GM19239 (cell line): ENCODE measurements at places on chromosomes 7 and 10.

DNA sequence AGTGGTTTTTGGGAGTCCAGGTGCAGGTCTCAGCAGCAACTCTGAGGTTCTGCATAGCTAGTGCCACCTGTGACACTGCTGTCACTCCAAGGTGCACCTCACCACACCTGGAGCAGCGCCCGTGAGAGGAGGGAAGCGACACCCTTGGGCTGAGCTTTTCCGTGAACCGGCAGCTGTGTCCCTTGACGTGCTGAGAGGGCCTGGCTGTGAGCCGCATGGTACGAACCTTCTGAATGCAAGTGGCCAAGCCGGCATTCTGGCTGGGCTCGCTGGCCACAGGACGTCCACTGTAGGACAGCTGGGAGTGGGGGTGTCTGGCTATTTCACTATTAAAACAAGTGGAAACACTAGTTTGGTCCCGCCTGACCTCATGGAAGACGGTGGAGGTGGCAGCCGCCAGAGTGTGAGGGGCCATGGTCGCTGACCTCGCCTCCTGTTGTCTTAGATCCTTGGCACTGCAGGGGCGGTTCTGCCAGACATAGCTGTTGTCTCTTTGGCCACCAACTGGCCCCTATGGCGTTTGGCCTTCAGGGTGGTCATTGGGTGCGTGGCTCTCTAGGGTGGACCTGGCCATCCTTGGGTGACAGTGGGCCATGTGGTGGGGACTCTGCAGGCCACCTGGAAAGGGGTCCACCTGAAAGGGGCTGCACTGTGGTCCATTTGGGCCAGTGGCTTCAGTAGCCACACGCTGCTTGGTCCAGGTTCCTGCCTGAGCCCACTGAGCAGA lies 12.9 kb downstream of the INPP5A start:
- DNase-seq, result no peak

DNA sequence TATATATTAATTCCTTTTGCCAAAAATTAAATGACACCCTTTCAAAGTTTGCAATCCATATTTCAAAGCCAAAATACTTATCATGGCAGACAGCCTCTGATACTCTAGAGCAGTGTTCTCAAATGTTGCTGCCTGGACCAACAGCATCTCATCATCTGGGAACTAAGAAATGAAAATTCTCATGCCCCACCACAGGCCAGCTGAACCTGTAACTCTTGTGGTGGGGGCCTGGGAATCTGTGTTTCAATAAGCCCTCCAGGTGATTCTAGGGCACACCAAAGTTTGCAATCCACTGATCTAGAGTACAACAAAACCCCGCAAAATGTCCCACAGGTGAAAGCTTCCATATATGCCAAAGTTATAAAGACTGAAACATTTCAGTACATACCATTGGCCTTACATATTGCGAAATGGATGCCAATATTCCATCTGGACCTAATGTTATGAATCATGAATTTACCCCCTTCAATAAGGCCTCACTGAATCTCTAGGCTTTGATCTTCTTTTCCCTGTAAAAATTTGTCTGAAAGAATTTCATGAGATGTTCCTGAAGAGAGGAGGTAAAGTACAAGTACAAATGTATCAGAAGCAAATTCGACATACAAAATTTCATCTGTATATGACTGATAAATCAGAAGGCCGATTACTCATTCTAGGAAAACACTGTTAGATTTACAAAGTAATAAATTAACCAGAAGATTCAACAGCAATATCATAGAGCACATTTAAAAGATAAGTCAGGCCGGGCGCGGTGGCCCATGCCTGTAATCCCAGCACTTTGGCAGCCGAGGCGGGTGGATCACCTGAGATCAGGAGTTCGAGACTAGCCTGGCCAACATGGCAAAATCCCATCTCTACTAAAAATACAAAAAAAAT lies 25.3 kb upstream of the EPC1 start:
- no peak for DNase-seq

GRCh38 chr7:25168145-25168544 lies 43.1 kb upstream of the CYCS start:
- DNase-seq, result no peak

GRCh38 chr7:7820939-7821338 lies 102.5 kb upstream of the RPA3 start:
- no peak for DNase-seq

DNA sequence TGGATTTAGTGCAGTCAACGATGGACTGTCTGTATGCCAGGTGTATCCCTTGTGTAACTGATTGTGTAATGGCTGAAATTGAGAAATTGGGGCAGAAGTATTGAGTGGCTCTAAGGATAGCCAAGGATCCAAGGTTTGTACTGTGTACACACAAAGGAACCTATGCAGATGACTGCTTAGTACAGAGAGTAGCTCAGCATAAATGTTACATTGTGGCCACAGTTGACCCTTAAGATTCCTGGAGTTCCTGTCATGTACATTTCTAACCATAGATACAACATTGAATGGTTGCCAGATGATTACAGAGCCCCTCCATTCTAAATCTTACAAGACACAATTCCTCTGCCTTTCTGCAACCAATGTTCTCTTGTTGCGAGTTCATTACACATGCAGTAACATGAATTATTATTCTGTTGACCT lies 25.3 kb downstream of the CCDC126 start:
- no peak for DNase-seq

DNA sequence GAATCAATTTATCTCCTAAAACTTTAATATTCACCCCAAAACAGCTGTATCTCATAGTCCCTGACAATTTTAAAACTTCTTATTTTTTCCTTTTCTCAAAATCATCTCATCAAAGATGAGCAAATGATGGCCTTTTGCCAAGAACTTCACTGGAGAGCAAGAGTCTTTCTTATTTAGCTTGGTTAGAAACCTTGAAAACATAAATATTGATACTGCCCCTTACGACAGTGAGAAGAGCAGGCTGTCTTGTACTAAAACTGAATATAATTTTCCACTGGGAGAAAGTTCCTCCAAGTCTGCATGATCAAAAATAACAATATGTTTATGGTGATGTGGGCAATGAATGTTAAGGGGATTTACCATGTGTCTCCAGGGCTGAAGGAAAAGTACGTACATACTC lies 109.0 kb downstream of the COL28A1 start:
- DNase-seq, result no peak

DNA sequence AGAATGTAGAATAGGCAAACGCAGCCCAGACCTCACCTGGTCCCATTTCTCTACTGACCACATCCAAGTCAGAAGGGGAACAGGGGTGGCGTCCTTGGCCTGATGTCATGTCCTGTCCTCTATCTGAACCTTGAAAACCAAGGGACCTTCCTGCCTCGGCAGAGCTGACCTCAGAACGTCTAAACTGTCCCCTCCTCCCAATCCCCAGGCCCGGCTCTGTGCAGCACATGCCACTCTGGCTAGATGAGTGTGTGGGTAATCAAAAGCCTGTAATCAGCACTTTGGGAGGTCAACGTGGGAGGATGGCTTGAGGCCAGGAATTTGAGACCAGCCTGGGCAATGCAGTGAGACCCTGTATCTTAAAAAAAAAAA lies 46.5 kb upstream of the ZNF479 start:
- no peak for DNase-seq

DNA sequence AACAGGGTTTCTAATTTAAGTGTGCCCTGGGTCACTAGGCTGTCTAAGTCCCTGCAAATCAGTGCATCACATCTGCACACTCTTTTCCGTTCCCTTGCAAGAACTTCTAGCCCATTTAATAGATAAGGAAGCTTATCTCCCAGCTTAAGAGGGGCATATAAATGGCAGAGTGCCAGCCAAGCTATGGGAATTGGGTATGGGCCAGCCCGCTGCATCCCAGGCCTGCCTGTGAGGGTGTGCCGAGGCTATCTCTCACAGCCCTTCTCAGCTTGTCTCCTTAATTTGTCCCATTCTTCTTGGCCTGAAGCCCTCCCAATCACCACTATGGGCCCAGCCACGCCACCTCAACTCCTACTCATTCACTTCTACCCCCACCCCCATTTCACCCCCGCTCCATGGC lies 14.7 kb downstream of the AQP1 start:
- no peak for DNase-seq

DNA sequence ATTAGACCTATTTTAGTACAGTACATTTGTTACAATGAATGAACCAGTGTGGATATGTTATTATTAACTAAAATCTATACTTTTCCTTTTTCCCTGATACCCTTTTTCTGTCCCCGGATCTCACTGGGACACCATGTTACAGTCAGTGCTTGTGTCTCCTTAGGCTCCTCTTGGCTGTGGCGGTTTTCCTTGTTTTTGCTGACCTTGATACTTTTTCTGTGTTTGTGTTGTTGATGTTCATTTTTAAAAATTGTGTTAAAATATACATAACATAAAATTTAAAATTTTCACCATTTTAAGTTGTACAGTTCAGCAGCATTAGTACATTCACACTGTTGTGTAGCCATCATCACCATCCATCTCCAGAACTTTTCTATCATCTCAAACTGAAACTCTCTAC lies 54.2 kb upstream of the OSBPL3 start:
- DNase-seq, result no peak

- DNase-seq, result no peak
These were observed at the start of gene TBX20 for GRCh38 chr7:35253710-35254495. Gene TBX20, minus strand, starts transcription at chr7:35254100. Its CDS starts 480 bp downstream, at chr7:35253620.

GRCh38 chr7:92025260-92025659 lies 84.6 kb downstream of the AKAP9 start:
- no peak for DNase-seq

DNA sequence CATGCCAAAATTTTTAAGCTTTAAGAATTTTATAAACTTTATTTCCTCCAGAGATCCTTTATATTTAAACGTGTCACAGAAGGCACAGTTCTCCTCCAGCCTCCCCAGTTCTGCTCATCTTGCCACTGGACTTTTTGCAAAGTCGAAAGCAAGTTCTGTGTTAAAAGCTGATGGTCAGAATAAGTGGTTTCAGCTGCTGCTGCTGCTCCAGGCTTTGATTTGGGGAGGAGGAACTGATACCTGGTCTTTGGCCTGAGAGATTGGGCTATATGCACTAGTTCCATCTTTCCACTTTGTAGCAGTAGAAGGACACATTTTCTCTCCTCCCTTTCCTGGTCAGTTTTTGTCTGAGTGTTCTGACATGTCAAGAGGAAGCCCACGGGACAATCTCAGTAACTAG lies 435.9 kb upstream of the PHF14 start:
- DNase-seq, result no peak

GRCh38 chr10:30464675-30465074 lies 30.7 kb downstream of the MAP3K8 start:
- DNase-seq, result no peak

- DNase-seq, result no peak
These were observed 1.2 kb downstream of the OR2A12 start for GRCh38 chr7:144087230-144087629.

DNA sequence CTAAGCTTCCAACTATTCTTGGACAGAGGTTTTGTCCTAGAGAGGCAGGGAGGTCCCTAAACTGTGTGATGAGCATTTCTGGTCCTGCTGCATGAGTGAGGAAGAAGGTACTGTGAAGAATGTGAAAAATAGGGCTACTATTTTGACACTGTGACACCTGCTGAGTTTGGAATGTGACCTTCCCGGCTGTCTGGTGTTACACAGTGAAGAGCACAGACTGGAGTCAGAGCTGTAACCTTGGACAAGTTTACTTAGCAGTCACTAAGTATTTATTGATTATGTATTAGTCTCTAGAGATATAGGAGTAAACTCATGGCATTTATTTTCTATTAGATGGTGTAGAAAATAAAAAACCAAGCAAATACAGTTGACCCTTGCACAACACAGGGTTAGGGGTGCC lies 12.3 kb downstream of the GOLGA7B start:
- no peak for DNase-seq

- DNase-seq, result peak; percentile 33
These were observed at the start of gene IFIT2 for GRCh38 chr10:89301721-89302445. Gene IFIT2, plus strand, starts transcription at chr10:89302046. Its CDS starts 78 bp downstream, at chr10:89302124.

- DNase-seq, result no peak
These were observed 3.4 kb downstream of the PDAP1 start for GRCh38 chr7:99404977-99405320.

DNA sequence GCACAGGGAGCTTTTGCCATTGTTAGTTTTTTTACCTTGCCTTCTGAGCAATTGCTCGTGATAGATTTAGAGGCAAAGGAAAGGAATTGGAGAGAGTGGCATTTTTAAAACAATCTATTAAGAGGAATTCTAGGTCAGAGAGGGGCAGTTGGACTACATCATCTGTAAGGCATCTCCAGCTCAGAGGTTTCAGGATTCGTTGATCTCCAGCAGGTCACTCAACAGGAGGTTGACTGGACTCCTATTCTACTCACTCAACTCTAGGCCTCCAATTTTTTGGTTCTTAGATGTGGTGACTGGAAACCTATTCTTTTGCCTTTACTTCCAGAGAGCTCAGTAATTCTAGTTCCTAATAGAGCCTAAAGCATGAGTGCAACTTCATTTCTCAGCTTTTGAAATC lies 42.8 kb downstream of the TBXAS1 start:
- no peak for DNase-seq

- DNase-seq, result no peak
These were observed 2.3 kb downstream of the MDFIC start for GRCh38 chr7:114924038-114924712.

DNA sequence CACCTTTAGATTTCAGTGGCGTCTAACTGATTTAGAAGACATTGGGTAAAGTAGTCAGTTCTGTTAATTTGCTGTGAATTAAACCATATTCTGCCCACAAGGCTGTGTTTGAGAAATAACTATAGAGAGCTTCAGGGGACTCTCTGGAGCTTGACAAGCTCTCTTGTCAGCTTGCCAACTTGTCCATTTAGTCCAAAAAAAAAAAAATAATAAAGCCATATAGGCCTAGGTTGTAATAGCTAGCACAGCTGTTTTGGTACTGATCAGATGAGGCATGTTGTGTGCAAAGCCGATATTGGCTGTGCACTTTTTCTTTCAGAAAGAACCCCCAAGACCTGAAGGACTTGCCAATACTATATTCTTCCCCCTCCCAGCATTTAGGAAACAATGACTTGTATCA lies 20.2 kb upstream of the ZNF282 start:
- DNase-seq, result no peak

DNA sequence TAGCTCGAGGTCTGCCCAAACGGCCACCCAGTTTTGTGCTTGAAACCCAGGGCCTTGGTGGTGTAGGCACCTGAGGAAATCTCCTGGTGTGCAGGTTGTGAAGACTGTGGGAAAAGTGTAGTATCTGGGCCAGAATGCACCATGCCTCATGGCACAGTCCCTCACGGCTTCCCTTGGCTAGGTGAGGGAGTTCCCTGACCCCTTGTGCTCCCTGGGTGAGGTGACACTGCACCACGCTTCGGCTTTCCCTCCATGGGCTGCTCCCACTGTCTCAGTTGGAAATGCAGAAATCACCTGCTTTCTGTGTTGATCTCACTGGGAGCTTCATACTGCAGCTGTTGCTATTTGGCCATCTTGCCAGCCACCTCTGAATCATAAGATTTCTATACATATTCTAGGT lies 62.4 kb upstream of the CDK6 start:
- no peak for DNase-seq
